ENCODE measurements at places on chromosomes 2 and 18. TPM values are rescaled to one million over a fixed set of nuclear protein-coding genes. Genes with fewer than 3 reads are reported as not detected.

The VWC2L gene
- not detected for total RNA-seq

GRCh38 chr18:42340423-42341009 lies 385.5 kb downstream of the PIK3C3 start:
- DNase-seq, result no peak

The ARHGAP25 gene
- total RNA-seq, result 9.7 TPM

GRCh38 chr2:162478721-162479129 lies 134.8 kb downstream of the GCA start:
- no peak for DNase-seq

- no peak for DNase-seq
Measured at GRCh38 chr2:169118060-169118459, 48.7 kb downstream of the DHRS9 start.

Data from right cardiac atrium (tissue), 5 donors.